Activated CD4-positive, alpha-beta T cell treated with anti-CD3 and anti-CD28 coated beads for 48 hours (primary cell): ENCODE measurements at places on chromosomes 2 and 18.

GRCh38 chr2:176364273-176364977 lies 95.2 kb downstream of the MTX2 start:
- DNase-seq, result no peak

DNA sequence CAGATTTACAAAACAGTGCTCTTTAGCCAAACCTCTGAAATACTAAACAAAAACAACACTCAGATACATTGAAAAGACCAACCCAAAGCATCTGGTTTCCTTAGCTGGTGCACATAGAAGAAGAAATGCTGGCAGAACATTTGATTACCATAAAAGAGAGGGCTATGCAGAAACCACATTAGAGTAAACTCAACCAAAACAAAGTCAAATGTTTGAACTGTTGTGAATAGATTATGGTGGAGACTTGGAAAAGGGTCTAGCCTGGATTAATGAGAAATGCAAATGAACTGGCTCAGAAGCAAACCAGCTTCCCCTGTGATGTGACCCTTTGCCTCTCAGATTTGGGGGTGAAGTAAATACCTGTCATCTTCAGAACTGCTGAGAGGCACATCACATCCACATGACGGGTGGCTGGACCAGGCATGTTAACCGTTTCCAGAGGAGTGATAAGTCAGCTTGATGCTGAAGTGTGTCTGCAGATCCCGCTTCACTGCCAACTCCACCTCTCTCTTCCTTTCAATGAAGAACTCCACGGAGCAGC lies 153.0 kb downstream of the NRP2 start:
- DNase-seq, result no peak

DNA sequence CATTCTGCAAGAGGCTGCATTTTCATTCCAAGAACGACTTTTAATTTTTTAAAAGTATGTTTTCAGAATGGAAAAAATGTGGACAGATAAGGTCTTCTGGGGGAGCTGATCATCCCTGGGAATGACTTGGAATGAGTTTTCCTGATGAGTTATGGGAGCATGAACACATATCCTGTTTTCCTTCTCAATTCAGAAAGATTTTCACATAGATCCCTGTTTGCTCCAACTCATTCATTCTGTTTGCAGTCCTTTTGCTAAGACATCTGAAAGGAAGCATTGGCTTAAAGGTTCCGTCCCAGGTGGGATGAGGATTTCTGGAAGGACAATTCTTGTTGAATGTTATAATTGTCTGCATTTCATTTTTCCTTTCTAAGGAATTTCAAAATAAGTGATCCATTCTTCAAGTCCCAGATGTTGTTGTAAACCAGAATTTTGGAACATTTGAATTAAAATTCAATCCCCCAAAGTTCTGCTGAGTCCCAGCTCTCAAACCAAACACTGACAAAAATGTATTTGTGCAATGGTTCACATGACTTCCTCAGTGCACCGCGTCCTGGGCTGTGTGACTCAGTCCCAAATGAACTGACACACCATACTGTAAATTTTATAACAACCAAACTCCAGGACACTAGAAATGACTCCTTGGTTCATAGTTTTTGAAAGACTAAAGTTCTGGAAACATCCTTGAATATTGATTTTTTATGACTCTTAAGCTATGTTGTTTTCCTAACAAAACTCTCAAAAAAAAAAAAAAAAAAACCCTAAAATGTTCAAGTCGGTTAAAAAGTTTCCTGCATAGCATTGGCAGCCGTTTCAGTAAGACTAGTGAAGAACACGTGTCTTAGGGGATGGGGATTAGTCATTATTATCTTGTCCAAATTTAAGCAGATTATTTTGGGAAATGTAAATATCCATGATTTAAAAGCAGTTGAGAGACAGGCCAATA lies 281.8 kb upstream of the TCF4 start:
- no peak for DNase-seq

GRCh38 chr2:216671791-216672343 lies 23.5 kb downstream of the IGFBP5 start:
- no peak for DNase-seq

GRCh38 chr2:198137733-198138132 lies 333.3 kb downstream of the PLCL1 start:
- no peak for DNase-seq

GRCh38 chr2:66762761-66763160 lies 327.8 kb downstream of the MEIS1 start:
- DNase-seq, result no peak

DNA sequence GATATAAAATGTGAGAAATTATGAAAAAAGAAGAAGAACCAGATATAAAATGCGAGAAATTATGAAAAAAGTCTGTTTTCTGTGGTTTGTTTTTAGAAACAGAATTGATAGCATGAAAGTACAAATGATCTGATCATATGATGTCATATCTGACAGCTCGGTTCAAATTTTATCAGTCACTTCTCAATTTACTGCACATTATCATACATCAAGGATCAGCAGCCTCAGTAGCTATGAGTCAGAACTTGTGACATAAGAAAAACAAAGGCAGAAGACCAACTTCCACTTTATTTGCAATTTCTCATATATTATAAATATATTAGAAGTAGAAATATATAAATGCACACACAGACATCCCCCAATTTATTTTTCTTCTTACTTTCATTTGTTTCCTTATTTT lies 634.0 kb downstream of the LRP1B start:
- DNase-seq, result no peak

- no peak for DNase-seq
Observed at GRCh38 chr2:224120986-224121385, 81.9 kb upstream of the SERPINE2 start.

GRCh38 chr2:65137197-65137775 lies 7.4 kb upstream of the RAB1A start:
- no peak for DNase-seq

GRCh38 chr2:54859997-54860701 lies 136.7 kb downstream of the EML6 start:
- DNase-seq, result no peak

GRCh38 chr2:160325418-160325817 lies 125.3 kb upstream of the ITGB6 start:
- DNase-seq, result no peak

DNA sequence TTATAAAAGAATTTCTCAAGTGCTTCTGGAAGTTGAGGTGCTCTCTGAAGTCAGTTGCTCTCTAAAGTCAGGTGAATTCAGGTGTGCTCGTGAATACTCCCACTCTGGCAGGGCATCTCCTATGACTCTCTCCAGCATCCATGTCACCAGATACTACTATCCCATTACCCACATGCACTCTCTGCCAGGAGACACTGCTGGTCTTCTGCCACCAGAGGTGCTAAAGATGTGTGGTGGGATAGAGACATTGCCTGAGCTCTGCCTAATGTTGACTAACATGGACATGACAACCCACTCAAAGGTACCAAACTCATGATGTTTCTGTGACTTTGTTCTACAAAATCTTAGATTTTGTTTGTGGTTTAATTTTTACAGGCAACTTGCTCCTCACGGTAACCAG lies 106.4 kb upstream of the HNRNPA3 start:
- no peak for DNase-seq

DNA sequence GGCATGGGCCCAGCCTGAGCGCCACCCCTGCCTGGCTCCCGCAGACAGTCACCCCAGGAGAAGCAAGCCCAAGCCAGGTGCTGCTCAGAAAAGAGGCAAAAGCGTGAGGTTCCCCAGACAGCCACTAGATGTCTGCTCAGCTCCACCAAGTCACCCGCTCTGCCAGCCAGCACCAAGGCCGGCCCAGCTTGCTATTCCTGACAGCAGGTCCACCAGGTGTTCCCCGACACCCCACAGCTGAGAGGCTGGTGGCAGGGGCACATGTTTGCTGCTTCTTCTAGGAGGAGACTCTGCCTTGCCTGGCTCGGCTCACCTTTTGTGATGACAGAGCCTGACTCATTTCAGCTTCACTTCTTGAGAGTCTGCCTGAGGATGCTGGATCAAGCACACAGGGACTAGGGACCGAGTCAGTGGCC lies 206.7 kb downstream of the MGAT5 start:
- peak; percentile 46 for DNase-seq

GRCh38 chr18:59382383-59382782 lies 23.3 kb upstream of the LMAN1 start:
- DNase-seq, result no peak

GRCh38 chr2:119580550-119581072 lies 36.4 kb downstream of the CFAP221 start:
- no peak for DNase-seq

- no peak for DNase-seq
Observed at GRCh38 chr2:54677476-54678265, 45.8 kb upstream of the EML6 start.

DNA sequence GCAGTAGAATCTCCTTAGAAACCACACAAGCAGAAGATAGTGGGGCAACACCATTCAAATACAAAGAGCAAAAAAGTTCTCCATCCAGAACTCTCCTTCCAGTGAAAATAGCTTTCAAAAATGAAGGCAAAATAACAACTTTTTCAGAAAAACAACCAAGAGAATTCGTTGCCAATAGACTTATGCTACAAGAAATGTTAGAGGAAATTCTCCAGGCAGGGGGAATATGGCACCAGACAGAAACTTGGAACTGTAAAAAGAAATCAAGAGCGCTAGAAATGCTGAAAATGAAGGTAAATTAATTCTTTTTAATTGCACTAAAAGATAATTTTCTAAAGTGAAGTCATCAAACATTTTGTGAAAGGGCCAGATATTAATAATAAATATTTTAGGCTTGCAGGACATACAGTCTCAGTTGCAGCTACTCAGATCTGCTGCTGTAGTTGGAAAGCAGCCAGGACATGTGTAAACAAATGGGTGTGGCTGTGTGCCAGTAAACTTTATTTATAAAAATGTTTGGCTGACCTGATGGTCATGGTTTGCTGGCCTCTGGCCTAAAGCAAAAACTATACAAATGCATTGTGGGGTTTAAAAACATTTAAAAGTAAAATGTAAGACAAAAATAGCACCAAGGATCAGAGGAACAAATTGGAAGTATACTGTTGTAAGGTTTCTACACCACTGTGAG lies 73.7 kb upstream of the TGFA start:
- no peak for DNase-seq

GRCh38 chr2:179951680-179952079 lies 55.4 kb downstream of the CWC22 start:
- no peak for DNase-seq

GRCh38 chr2:38106405-38107094 lies 30.6 kb upstream of the CYP1B1 start:
- DNase-seq, result no peak

DNA sequence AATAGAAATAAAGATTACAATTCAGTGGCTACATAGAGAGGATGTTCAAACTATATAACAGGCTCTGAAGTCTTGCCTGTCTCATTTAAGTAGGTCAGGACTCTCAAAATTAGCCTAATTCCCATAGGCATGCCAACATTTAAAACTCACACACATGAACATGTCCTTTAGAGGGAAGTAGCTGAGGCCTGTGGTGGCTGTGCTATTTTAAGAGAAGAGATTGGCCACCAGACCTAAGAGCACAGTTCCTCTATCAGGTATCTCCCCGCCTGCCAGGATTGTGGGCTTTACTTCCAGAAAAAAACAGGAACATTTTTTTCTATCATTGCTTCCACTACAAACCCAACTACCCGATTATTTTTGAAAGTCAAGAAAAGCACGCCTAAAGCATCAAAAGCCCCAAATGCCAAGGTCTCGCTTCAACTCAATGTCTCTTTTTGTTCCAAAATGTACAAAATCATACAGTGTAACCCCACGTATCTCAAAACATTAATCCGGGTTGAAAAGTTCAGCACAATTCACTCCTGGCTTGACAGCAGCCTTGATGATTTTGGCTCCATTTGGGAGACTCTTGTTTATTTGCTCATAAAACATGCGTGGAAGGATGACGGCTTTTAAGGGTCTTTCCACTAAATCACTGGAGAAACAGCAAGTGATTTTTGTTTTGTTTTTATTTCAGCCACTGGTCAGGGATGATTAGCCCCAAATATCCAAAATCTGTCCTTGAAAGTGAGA lies 15.3 kb downstream of the FHL2 start:
- DNase-seq, result no peak

GRCh38 chr2:14903709-14904374 lies 271.3 kb downstream of the LRATD1 start:
- peak; percentile 78 for DNase-seq

DNA sequence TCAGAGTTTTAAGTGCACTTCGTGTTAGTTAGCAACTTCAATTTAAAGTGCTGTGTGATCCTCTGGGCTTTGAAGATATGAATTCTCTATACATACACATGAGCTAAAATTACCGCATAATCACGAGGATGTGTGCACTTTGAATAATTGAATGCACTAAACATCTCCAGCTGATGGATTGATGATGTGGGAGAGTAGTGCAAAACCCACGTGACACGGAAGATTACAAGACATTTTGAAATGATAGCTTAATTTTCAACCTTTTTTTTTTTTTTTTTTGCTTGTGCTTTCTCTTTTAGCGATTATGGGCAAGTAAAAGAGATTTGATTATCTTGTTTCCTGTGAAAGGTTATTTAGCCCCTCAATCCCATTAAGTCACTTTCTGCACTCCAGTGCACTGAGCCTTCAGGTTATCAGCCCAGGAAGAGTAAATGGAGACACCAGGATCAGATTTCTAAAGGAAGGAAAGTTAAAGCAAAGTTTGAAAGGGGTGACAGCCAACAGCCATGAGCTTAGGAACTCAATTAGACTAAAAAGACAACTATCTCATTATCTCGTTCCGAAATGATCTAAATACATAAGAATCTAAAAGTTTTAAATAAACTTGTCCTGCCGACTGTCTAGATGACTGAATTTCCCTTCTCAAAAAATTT lies 81.6 kb downstream of the CDK15 start:
- DNase-seq, result no peak

DNA sequence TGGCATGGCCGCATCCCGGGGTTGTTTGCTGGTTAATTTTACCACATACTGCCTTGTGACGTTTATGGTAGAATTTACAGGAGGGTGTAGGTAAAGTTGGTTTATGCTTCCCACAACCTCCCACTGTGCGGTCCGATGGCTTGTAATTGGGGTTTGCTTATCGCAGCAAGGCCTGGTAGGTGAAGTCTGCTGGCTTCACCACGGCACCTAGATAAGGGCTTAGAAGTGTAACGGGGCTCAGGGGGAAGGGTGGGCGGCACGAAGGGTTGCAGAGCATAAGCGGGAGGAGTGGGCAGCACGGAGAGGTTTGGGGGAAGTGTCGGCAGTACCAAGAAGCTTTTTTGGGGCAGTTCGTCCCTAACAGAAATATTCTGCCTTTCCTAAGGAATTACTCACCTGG lies 39.0 kb upstream of the TMEM131 start:
- DNase-seq, result no peak

DNA sequence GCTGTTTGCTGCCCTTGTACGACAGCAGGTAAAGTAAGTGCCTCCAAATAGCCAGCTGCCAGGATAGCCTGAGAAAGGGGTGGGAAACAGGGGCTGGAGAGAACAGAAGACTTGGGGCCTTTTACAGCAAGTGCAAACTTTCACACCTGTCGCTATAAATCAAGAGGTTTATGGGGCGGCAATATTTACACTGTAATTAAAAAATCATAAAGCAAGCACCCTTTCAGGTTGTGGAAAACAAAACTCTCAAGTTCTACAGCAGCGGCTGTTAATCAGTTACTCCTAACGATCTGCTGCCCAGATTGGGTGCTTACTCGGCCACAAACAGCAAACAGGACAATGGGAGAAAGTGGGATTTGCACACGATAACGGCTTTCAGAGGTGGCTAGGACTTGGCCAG lies 359.5 kb upstream of the ETAA1 start:
- no peak for DNase-seq

- no peak for DNase-seq
Observed at GRCh38 chr2:221555494-221555846, 16.6 kb downstream of the EPHA4 start.
